Stimulated activated CD8-positive, alpha-beta memory T cell treated with anti-CD3 and anti-CD28 coated beads, Interleukin-15, amount 100 ng/mL, for 24 hours (primary cell): ENCODE measurements at places on chromosomes 7 and 10.

GRCh38 chr7:30644286-30644955, 37.8 kb downstream of the CRHR2 start:
- DNase-seq, result no peak

DNA sequence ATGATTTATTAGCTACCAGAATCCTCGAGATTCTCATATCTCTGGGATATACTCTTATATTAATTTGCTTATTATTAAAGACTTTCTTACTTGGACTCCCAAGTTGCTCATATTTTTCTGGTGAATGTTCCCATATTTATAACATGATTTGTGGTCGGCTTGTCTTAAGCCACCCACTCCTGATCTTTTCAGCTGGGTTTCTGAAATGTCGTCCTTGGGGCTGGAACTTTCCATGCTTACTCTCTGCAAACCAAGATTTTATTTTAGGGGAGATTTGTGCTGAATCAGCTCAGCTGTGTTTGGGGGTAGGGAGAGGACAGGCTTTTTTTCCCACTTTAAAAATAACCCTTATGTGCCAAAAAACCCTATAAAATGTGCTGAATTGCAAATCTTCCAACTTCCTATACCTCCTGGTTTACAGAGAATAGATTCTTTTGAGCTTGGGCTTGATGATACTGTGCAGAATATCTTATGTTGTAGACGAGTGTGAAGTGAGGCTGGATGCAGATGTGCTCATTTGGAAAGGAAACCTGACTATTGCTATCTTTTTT, 162.1 kb downstream of the SND1 start:
- no peak for DNase-seq

DNA sequence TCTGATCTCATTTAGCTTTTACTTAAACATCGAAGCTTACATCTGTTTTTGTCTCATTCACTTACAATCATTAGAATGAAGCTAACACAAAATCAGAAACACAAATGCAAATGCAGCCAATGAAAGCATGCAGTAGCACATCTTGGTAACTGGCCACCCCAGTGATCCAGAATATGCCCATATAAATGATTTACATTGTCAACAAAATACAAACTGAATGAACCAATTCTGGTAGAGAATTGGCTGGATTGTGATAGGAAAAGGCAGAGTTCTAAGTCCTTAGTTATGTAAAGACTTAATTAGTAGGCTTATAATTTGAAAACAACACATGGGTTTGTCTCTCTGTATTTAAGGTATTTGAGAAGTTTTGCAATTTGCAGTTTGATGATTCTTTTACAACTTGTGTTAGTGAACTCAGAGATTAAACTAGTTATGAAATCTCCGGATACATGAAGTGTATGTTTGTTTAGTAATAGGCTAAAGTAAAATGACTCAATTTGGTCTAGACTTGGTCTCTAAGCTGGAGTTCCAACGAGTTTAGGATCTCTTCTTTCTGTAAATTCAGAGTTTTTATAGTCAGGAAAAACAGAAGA, 21.2 kb downstream of the TECTB start:
- no peak for DNase-seq

DNA sequence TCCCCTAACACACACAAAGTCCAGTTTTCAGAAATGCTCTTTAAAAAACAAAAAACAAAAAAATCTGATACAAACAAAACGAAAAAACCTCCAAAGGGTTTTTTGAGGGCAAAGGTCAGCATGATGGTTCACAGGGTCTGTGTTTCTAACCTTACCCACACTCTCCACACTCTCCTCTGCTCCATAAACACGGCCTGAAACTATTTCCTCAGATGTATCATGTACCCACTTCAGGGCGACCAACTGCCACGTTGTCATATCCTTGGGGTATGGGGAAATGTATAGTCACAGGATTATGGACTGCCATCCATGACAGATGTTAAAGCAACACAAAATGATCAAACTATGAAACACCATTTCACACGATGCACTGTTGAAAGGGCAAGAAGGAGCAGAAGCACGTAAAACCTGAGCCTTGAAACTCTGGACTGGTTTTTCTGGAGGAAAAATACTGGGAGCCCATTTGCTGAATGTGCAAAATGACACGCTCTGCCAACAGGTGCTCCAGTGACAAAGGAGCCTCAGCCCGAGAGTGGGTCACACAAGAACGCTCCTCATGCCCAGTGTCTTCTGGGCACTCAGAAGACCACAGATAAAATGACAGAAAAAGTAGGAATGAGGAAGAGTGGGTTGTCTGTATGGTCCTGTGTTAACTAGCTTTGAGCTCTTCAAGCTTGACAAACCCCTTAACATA, 15.8 kb downstream of the NAPEPLD start:
- DNase-seq, result no peak

DNA sequence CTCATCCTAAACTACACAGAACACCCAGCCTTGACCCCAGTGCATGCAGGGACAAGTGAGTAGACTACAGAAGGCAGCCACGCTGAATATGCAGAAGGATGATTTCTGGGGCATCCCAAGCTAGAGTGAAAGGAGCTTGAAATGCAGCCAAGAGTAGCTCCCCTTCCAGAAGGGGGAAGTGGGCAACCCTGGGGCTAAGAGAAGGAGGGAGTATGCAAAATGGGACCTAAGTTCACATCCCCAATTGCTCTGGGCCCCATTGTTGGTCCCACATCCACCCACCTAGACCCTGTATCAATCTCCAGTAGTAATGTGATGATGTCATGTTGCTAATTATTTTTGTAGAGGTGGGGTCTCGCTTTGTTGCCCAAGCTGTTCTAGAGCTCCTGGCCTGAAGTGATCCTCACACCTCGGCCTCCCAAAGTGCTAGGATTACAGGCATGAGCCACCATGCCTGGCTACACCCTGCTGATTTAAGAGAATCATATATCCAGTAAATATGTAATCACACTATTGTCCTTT, 5.6 kb upstream of the PSTK start:
- DNase-seq, result no peak

- no peak for DNase-seq
Observed at GRCh38 chr7:123533929-123534382, 439 bp downstream of the IQUB start.

GRCh38 chr10:100877461-100877850, 35.3 kb upstream of the SLF2 start:
- DNase-seq, result no peak

DNA sequence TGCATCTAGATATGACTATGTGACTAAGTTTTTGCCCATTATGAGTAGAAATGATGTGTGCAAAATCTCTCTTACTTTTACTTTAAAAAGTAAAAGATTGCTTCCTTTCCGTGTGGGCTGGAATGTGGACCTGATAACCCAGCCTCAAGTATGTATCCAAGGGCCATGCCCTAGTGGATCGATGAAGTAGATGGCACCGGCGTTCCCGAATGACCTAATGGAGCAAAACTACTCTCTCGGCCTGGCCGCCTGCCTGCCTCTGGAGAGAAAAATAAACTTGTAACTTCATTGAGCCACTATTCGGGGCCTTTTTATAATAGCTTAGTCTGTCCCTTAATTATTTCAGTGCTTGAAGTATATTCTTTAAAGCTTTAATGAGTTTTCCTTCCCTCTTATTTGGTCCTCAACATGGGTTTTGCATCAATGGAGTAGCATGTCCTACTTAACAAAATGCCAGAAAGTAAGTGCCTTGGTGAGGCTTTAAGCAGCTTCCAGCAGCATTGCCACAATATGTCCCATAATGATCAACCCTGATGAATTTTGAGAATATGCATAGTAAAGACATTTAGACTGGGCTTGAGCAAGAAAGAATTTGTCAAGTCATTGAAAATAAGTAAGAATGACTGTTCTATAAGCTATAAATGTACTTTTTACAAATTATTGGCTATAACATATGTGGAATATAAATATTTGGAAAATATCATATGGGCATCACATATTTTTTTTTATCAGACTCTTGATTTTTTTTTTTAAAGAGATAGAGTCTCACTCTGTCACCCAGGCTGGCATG, 61.4 kb downstream of the PLXDC2 start:
- no peak for DNase-seq

DNA sequence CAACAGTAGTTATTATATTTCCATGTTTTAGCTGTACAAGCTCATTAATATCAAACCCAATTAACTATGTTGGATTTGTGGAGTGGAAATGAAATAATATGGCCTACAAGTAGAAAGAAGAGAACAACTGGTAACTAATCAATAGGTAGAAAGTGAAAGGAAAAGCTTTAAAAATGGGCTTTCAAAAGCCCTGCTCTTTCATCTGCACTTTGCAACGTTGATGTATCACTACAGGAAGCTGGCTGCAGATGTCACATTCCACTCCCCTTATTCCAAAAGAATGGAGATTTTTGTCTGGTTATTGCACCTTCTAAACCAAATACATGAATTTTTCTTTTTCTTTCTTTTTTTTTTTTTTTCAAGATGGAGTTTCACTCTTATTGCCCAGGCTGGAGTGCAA, 11.7 kb upstream of the MKI67 start:
- no peak for DNase-seq

- no peak for DNase-seq
Observed at GRCh38 chr10:34290412-34291081, 524.5 kb downstream of the PARD3 start.

DNA sequence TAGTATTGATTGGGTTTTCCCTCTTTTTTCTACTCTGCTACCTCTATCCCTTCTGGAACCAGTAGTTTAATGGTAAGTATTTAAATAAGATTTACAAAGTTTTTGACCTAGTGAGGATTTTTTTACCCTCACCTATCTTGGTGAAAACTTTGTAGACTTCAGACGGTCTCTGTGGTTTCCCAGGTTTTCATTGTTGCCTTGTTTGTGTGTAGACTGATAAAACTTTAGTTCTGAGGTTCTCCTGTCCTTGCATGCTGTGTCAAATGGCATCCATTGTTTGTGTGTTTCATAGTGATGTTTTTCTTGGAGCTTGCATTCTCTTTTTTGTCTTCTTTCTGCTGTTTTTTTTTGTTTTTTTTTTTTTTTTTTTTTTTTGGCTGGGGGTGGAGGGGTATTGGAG, 22.6 kb downstream of the ZNRF2 start:
- DNase-seq, result no peak

DNA sequence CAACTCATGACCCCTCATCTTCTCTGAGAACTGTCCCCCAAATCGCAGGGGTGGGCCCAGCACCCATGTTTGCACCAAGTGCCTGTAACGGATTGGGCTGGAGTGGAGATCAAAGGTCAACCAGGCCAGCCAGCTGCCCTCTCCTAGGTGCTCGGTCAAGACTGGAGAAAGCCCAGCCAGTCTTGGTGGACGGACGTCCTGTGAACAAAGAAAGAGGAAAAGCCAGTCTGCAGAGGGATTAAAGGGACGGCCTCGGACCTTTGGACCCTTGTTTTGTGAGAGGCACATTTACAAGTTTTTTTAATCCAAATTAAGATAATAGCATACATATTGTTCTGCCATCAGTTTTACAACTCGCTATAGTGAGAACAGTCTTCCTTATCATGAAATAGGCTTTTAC, 31.7 kb upstream of the GALNTL5 start:
- DNase-seq, result no peak

GRCh38 chr10:86693721-86694369, 25.5 kb downstream of the LDB3 start:
- DNase-seq, result no peak
